Renal pelvis (tissue), 12 donors: ENCODE measurements at places on chromosomes 5 and 9. TPM values are rescaled to one million over a fixed set of nuclear protein-coding genes. Genes with fewer than 3 reads are reported as not detected.

BAAT gene
- 0.31 TPM for polyA plus RNA-seq

GRCh38 chr9:92775466-92775865 lies 10.8 kb upstream of the BICD2 start:
- no peak for DNase-seq

DNA sequence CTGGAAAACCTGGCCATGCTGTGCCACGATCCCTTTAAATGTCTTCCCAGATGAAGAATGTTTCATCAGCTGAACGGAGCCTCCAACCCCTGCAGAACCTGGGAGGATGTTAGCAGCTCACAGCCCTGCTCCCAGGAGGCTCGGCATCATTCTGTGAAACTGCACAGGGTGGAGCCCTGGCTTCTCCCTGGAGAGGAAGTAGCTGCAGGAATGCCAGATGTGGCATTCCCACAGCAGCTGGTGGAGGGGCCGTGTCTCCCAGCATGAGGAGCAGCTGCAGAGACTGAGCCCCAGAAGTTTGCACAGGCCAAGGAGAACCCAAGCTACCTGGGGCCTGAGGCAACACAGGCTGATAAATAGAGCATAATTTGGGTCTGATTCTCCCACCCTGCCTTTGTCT lies 165.8 kb upstream of the MAP3K1 start:
- no peak for DNase-seq

- DNase-seq = peak; percentile 15
Measured at GRCh38 chr9:110426052-110426709, 88.5 kb upstream of the TXNDC8 start.

DNA sequence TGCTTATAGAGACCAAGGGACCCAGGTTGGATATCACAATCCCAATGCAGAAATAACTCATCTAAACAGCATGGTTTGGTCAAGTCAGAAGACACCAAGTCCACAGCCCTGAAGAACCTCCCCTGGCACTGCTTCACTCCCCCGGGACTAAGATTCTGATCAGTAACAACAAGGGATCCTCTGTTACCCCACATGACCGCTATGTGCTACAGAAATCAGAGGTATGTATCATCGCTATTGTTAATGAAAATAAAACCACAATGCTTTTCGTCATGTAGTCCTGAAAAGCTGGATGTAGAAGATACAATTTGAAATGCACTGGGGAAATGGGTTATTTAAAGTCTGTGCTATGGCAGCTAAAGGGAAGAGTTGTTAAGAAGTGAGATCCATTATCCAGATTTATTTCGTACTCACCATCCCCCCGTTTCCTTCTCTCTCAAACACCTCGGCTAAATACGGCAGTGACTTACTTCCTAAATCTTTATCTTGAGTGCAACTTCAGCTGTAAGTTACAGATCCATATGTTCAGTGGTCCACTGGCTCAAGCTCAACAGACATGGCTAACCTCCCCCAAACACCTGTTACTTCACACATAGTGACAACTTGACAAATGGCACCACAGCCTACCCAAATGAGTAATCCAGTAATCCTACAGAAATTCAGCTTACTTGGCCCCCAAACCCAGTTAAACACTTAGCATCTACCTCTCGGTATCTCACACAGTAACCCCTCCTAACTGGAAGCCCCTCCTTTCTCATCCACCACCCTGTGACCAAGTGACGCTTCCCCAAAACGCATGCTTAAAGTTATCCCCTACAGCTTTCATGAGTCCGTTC lies 129.2 kb downstream of the MYO10 start:
- no peak for DNase-seq

DNA sequence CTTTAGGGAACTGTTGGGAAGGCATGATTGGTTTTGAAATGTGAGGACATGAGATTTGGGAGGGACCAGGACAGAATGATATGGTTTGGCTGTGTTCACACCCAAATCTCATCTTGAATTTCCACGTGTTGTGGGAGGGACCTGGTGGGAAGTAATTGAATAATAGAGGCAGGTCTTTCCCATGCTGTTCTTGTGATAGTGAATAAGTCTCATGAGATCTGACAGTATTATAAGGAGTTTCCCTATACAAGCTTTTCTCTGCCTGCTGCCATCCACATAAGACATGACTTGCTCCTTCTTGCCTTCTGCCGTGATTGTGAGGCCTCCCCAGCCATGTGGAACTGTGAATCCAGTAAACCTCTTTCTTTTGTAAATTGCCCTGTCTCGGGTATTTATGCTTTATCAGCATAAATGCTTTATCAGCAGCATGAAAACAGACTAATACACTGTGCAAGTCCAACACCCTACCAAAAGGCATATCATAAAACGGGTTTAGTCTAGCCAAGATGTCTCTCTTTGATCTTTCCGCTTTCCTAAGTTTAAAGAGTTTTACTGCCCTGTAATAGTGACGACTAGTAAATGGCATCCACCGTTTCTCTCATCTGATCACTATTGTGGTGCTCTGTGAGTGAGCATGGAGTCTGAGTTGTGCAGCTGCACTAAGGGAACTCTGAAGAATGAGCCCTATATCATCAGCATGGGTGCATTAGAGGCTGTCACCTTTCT lies 12.9 kb upstream of the ZNF782 start:
- DNase-seq = no peak
